ENCODE measurements at places on chromosomes 12 and 14. TPM values are rescaled to one million over a fixed set of nuclear protein-coding genes. Genes with fewer than 3 reads are reported as not detected.

The ETV6 gene
- total RNA-seq = 12.6 TPM

The LALBA gene
- total RNA-seq = not detected

The MYF5 gene
- not detected for total RNA-seq

The TMCC3 gene
- 17.7 TPM for total RNA-seq

The MYBPC1 gene
- total RNA-seq = not detected

The PDE3A gene
- not detected for total RNA-seq

The GPR84 gene
- total RNA-seq = 0.07 TPM

The NUAK1 gene
- total RNA-seq = 55.4 TPM

The SYNJ2BP gene
- total RNA-seq = 20.1 TPM

The AVPR1A gene
- total RNA-seq = not detected

The HOXC12 gene
- 4.4 TPM for total RNA-seq

The KRT74 gene
- not detected for total RNA-seq

The CCDC197 gene
- total RNA-seq = not detected
